ENCODE measurements at places on chromosomes 6 and 20. TPM values are rescaled to one million over a fixed set of nuclear protein-coding genes. Genes with fewer than 3 reads are reported as not detected.

RSPO3 gene
- total RNA-seq = 23.3 TPM

ANKRD6 gene
- 9.6 TPM for total RNA-seq

RAB44 gene
- total RNA-seq = 1.9 TPM

ANKRD66 gene
- total RNA-seq = not detected

ADAT2 gene
- 10.2 TPM for total RNA-seq

BTN1A1 gene
- total RNA-seq = not detected

LST1 gene
- 9.8 TPM for total RNA-seq

LY6G6D gene
- not detected for total RNA-seq

POM121L2 gene
- not detected for total RNA-seq

PAK1IP1 gene
- total RNA-seq = 16.4 TPM

CAGE1 gene
- not detected for total RNA-seq

KCNK16 gene
- not detected for total RNA-seq

PTGIS gene
- total RNA-seq = 38.7 TPM

TINAG gene
- not detected for total RNA-seq

SLC35D3 gene
- total RNA-seq = not detected

HTR1B gene
- total RNA-seq = 0.15 TPM

HLA-DRB1 gene
- total RNA-seq = 44.2 TPM

RIPPLY2 gene
- total RNA-seq = not detected

BPIFB1 gene
- total RNA-seq = 0.66 TPM

PPP1R11 gene
- 43.5 TPM for total RNA-seq

LY6G6F gene
- total RNA-seq = not detected

SLC52A3 gene
- total RNA-seq = 4.1 TPM

TCF21 gene
- not detected for total RNA-seq

E2F1 gene
- 0.88 TPM for total RNA-seq

DNAH8 gene
- total RNA-seq = under 0.01 TPM

SIM1 gene
- 0.59 TPM for total RNA-seq

RRAGD gene
- total RNA-seq = 23.9 TPM

RNF182 gene
- 0.66 TPM for total RNA-seq

BAG2 gene
- 2.2 TPM for total RNA-seq

WFDC10A gene
- not detected for total RNA-seq

SLC17A9 gene
- 4.9 TPM for total RNA-seq

ADGRF4 gene
- not detected for total RNA-seq
